ENCODE measurements at places on chromosomes 13 and 19.

DNA sequence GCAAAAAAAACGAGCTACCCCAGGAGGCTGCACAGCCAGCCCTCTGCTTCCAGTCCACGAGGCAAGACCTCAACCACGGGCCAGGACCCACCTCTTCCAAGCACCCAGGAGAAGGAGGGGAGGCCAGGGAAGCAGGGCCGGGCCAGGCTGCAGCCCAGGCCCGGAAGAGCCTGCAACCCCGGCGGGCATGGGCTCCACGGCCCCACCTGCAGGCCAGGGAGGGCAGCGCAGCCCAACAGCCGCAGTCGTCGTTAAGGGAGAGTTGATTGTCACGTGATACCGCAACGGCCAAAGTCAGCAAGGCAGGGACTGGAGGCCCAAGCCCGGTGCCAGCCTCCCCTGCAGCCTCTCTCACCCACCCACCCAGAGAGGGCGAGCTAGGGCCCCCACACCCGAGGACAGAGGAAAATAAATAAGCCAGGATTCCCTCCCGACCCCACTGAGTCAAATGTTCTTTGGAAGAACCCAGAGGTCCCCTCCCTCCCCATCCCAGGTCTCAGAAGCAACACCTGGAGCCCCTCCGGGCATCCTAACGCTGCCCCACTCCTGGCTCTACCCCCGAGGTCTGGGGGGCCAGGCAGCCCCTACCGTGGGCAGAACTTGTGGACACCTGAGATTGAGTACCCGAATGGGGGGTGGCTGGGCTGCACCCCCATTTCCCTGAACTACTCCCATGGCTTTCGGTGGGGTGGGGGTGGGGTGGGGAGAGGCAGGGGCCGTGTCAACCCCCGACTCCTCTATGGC is 5.2 kb upstream of the REXO1 start:
- peaks cover 2% of the 10 kb centered on the region for H3K36me3 ChIP-seq
- peak overlapping the region; percentile 91 for H3K27ac ChIP-seq
- H3K4me1 ChIP-seq: peaks cover 60% of the 10 kb centered on the region
- peak overlapping the region; percentile 52 for H3K4me3 ChIP-seq
- no peaks in the 10 kb centered on the region for H3K27me3 ChIP-seq
- peak; percentile 89 for DNase-seq

- peaks cover 6% of the 10 kb centered on the region for H3K36me3 ChIP-seq
- H3K4me3 ChIP-seq: no peak overlapping the region
- H3K4me1 ChIP-seq: peaks cover 26% of the 10 kb centered on the region
Measured at GRCh38 chr13:52845766-52846566, 2.5 kb downstream of the PCDH8 start.

DNA sequence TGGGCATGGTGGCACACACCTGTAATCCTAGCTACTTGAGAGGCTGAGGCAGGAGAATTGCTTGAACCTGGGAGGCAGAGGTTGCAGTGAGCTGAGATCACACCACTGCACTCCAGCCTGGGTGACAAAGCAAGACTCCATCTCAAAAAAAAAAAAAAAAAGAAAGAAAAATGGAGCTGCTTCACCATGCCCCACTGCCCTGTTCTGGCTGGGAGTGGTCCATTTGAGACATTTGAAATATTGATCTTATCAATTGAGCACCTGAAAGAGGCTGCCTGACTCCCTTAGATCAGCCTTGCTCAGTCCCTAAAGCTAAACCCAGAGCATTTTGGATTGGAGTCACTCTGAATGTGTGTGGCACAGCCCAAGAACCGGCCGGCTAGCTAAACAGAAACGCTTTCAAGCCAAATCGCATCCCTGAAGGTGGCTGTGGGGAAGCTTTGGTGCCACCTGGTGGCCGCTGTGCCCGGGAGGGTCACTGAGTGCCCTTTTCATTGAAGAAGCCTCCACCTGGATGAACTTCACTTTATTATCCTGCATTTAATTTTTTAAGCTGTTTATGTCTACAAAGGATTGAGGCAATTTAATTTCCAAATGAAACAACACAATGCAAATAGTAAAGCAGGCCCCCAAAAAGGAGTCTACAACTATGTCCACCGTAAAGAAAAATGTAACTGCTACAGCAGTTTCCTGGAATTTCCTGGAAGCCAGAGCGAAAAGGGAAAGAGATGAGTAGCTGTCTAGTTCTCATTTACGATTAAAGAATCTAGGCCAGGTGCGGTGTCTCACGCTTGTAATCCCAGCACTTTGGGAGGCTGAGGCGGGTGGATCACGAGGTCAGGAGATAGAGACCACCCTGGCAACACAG is 53.1 kb upstream of the SERPINE3 start:
- H3K4me3 ChIP-seq: no peak overlapping the region
- no peaks in the 10 kb centered on the region for H3K4me1 ChIP-seq
- H3K27me3 ChIP-seq: no peaks in the 10 kb centered on the region
- H3K27ac ChIP-seq: no peak overlapping the region

DNA sequence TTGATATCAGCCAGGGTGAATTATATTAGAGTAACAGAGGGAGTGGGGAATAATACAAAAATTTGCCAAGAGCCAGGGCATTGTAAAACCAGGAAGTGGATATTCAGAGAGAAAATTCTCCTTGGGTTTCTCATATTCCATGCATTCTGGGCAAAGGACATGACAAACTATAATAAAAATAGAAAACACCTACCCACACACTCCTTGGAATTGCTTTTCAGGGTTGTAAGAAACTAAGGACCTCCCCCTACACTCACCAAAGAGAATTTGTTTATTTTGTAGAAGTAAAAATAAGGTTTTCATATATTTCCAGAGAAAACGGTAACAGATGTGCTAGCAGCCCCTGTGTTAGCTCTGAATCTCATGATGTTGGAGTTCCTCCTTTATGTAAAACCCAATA is 649.6 kb downstream of the SLITRK1 start:
- DNase-seq: no peak
- H3K36me3 ChIP-seq: no peaks in the 10 kb centered on the region
- no peak overlapping the region for H3K27ac ChIP-seq

GRCh38 chr19:1066748-1067340 is at the start of gene ARHGAP45:
TSS of gene ARHGAP45 (plus strand) at chr19:1067167. CDS start at chr19:1067406, 239 bp downstream.
- no peaks in the 10 kb centered on the region for H3K27me3 ChIP-seq
- H3K36me3 ChIP-seq: peaks cover 16% of the 10 kb centered on the region
- H3K27ac ChIP-seq: peak within 1 kb of the TSS; percentile 94

DNA sequence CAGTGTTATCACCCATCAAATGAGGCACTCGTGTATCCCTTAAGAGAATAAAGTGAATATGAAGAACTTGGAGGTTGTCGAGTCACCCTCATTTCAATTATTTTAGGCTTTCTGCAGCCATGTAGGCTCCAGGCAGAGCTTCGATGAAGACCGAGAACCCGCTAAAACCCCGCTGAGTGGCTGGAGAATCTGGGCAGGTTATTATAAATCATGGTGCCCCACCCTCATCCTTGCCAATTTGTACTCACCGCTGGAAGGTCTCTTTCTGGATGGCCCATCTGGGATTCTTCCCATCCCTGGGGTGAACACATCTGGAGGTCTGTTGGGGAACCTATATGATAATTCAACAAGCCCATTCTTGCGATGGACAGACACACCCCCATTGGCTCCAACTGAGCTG is 190.8 kb downstream of the ZNF536 start:
- DNase-seq: no peak
- no peak overlapping the region for H3K27ac ChIP-seq
- H3K4me3 ChIP-seq: no peak overlapping the region
- no peaks in the 10 kb centered on the region for H3K36me3 ChIP-seq
- peaks cover 10% of the 10 kb centered on the region for H3K27me3 ChIP-seq

DNA sequence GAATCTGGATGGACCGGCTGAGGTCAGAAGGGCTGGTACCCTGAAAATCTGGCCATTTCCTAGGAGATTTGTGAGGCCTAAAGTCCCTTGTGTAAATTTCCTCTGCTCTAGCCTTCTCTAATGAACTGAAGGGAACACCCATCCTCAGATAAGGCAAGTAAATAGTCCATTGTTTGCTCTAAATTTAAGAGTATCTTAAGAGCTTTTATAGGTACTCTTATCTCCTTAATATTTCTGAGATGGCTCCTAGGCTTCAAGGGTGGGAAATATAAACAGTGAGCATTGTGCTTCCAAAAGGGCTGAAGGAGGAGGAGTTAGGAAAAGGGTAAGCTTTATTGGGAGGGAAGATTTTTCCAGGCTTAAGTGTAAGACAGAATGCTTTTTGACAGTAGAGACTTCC is 148.7 kb upstream of the EDNRB start:
- no peak for DNase-seq
- no peak overlapping the region for H3K27ac ChIP-seq
- H3K27me3 ChIP-seq: peaks cover 2% of the 10 kb centered on the region
- H3K4me3 ChIP-seq: no peak overlapping the region
- no peaks in the 10 kb centered on the region for H3K4me1 ChIP-seq
- no peaks in the 10 kb centered on the region for H3K36me3 ChIP-seq

GRCh38 chr13:114339857-114340534 is 25.7 kb downstream of the CHAMP1 start:
- peaks cover 6% of the 10 kb centered on the region for H3K27me3 ChIP-seq
- H3K36me3 ChIP-seq: no peaks in the 10 kb centered on the region
- peak; percentile 66 for DNase-seq
- H3K4me3 ChIP-seq: no peak overlapping the region

GRCh38 chr13:66069570-66069969 is 1160.6 kb downstream of the PCDH9 start:
- H3K4me1 ChIP-seq: no peaks in the 10 kb centered on the region
- no peaks in the 10 kb centered on the region for H3K27me3 ChIP-seq
- H3K27ac ChIP-seq: no peak overlapping the region
- no peak for DNase-seq

- DNase-seq: no peak
- no peak overlapping the region for H3K27ac ChIP-seq
- no peak overlapping the region for H3K4me3 ChIP-seq
- no peaks in the 10 kb centered on the region for H3K4me1 ChIP-seq
Measured at GRCh38 chr13:33217256-33217655, 68.3 kb downstream of the STARD13 start.

DNA sequence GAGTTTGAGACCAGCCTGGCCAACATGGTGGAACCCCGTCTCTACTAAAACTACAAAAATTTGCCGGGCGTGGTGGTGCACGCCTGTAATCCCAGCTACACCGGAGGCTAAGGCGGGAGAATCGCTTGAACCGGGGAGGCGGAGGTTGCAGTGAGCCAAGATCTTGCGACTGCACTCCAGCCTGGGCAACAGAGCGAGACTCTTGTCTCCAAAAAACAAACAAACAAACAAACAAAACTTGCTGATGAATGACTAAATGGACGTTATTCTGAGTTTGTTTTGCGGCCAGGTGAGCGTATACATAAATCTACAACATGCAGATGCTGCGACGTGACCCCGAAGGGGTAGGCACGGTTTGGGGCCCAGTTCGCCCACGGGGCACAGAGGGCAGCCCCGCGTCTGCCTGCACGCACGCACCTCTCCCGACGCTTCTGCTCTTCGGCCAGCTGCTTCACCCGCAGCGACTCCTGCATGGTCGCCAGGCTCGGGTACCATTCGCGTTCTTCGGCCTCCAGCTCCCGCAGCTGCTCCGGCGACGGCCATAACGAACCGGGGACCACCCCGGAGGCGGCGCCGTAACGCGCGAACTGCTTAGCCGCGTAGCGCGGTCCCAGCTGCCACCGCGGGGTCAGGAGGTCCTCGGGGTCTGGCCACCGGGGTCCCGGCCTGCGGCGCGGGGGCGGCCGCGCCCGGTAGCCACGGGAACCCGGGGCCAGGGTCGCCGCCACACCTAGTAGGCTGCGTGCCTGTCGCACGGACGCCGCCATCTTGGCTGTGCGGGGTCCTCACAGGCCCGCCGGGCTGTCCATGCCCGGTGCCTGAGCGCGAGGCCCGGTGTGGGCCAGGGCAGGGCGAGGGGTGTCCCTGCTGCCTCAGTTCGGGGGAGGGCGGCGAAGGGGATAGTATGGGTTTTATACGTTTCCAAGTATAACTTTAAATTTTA is at the start of gene GADD45GIP1:
Gene GADD45GIP1, minus strand, starts transcription at position 778 of the 943 bp plus-strand sequence. Its CDS starts 11 bp downstream, at position 767.
- peak within 1 kb of the TSS; percentile 96 for H3K27ac ChIP-seq
- peak; percentile 85 for DNase-seq
- peaks cover 43% of the 10 kb centered on the region for H3K4me1 ChIP-seq
- H3K36me3 ChIP-seq: peaks cover 20% of the 10 kb centered on the region

DNA sequence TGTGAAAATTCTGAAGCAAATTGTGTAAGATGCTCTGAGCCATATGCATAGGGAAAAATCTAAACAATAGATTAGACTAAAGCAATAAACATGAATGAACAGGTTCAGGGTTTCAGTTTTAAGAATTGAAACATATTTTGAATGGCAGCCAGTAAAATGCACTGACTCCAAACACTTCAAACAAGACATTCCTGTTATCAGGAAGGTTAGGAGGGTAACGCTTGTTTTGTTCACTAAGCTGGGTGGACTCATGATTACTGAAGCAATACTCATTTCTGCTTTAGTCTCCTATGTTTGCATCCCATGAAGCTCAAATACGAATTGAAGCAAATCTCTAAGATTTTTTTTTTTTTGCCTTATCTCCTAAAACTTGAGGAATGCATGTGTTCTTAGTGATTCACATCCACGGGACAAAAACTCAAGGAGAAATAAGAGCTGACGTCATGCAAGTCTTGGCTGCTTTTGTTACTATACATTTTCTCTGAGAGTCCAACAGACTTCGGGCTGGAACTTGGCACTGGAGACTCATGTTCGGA is 29.1 kb upstream of the IGFL4 start:
- no peak for DNase-seq
- no peak overlapping the region for H3K27ac ChIP-seq
- no peak overlapping the region for H3K4me3 ChIP-seq
- no peaks in the 10 kb centered on the region for H3K36me3 ChIP-seq
- H3K4me1 ChIP-seq: peaks cover 2% of the 10 kb centered on the region
- H3K27me3 ChIP-seq: peaks cover 40% of the 10 kb centered on the region

- H3K4me3 ChIP-seq: no peak overlapping the region
- no peaks in the 10 kb centered on the region for H3K36me3 ChIP-seq
- H3K27me3 ChIP-seq: no peaks in the 10 kb centered on the region
- no peak overlapping the region for H3K27ac ChIP-seq
- no peak for DNase-seq
Measured at GRCh38 chr13:43180837-43181236, 157.5 kb downstream of the DNAJC15 start.

DNA sequence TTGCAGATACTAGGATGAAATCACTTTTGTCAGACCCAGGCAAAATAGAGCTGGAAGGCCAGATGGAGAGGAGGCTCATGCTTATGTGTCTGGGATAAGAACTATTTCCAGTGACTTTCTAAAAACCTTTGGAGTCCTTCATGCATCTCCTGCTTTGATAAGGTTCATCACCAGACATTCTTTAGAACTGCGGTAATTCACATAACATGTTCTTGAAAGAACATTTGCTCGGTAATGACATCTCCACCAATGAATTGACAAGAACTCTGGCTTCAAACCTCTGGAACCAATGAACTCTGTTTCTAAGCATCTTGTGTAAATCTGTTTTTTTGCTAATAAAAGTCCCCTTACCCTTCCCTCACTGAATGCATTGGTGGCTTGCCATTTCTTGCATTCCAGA is 112.0 kb upstream of the KL start:
- no peak overlapping the region for H3K4me3 ChIP-seq
- H3K36me3 ChIP-seq: no peaks in the 10 kb centered on the region
- no peaks in the 10 kb centered on the region for H3K27me3 ChIP-seq
- peaks cover 29% of the 10 kb centered on the region for H3K4me1 ChIP-seq
- no peak for DNase-seq
- H3K27ac ChIP-seq: no peak overlapping the region

- peaks cover 2% of the 10 kb centered on the region for H3K4me1 ChIP-seq
- no peak overlapping the region for H3K27ac ChIP-seq
- H3K4me3 ChIP-seq: no peak overlapping the region
- no peak for DNase-seq
- H3K27me3 ChIP-seq: no peaks in the 10 kb centered on the region
Measured at GRCh38 chr13:42064259-42064658, 15.8 kb downstream of the DGKH start.

Data from activated naive CD4-positive, alpha-beta T cell treated with anti-CD3 and anti-CD28 coated beads for 36 hours (primary cell).